ENCODE measurements at places on chromosomes 11 and 22. TPM values are rescaled to one million over a fixed set of nuclear protein-coding genes. Genes with fewer than 3 reads are reported as not detected.

MS4A3 gene
- total RNA-seq, result not detected

OR5A1 gene
- not detected for total RNA-seq

NAA40 gene
- 82.7 TPM for total RNA-seq

DNA sequence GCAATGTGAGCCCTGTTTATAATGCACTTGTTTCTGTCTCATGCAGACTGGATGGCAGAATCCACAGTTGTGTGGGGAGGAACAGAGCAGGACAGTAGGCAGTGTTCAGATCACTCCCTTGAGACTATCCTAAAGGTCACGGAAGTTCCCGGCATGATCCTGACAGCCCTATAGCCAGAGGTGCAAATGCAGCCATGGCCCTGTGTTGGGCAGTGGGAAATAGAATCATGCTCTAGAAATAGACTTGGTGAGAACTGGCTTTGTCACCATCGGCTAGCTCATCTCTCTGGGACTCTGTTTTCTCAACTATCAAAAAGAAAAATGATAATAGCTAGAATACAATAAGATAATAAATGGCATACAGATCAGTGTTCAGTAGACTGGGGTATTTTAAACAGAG lies 123.2 kb downstream of the FEZ1 start:
- no peaks in the 10 kb centered on the region for H3K36me3 ChIP-seq
- peaks cover 17% of the 10 kb centered on the region for H3K27me3 ChIP-seq
- no peak for DNase-seq
- H3K27ac ChIP-seq, result no peak overlapping the region

- no peaks in the 10 kb centered on the region for H3K4me1 ChIP-seq
- H3K36me3 ChIP-seq, result no peaks in the 10 kb centered on the region
- no peak for DNase-seq
- H3K27me3 ChIP-seq, result no peaks in the 10 kb centered on the region
- no peak overlapping the region for H3K27ac ChIP-seq
These were observed 14.2 kb downstream of the F2 start for GRCh38 chr11:46733234-46733633.

SYT9 gene
- total RNA-seq, result 3.8 TPM

- no peak overlapping the region for H3K4me3 ChIP-seq
- no peaks in the 10 kb centered on the region for H3K36me3 ChIP-seq
- H3K27ac ChIP-seq, result no peak overlapping the region
- no peaks in the 10 kb centered on the region for H3K27me3 ChIP-seq
- no peaks in the 10 kb centered on the region for H3K4me1 ChIP-seq
- no peak for DNase-seq
These were observed 188.1 kb upstream of the PDGFD start for GRCh38 chr11:104352036-104352435.

DNA sequence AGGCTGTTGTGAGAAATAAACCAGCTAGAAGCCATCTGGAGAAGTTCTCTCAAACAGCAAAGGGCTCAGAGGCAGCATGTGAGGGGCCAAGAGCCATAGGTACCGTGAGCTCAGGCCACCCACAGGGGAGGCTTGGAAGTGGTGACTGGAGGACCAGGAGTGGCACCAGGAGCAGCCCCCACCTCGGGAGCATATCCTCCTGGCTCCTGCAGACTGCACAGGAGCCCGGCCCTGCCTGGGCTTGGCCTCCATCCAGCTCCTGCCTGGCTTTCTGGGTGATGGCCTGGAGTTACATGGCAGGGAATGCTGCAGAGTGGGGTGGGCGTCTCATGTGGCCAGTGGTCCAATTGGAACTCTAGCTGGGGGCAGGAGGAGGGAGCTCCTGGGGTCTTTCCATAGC lies 4.2 kb upstream of the MPPED1 start:
- H3K4me1 ChIP-seq, result no peaks in the 10 kb centered on the region
- H3K4me3 ChIP-seq, result no peak overlapping the region
- peaks cover 44% of the 10 kb centered on the region for H3K27me3 ChIP-seq

NCR3LG1 gene
- 5.2 TPM for total RNA-seq

Data from cardiac muscle cell (in vitro differentiated cells and primary cell).